ENCODE measurements at places on chromosomes 6 and 20.

- DNase-seq = peak; percentile 2
Measured at GRCh38 chr6:140988780-140989179, 1143.9 kb upstream of the GJE1 start.

GRCh38 chr6:34223381-34223955 lies 13.2 kb upstream of the HMGA1 start:
- DNase-seq = peak; percentile 28

GRCh38 chr6:43457643-43458042 lies 2.3 kb upstream of the DLK2 start:
- DNase-seq = no peak

GRCh38 chr6:166104107-166104506 lies 63.5 kb downstream of the TBXT start:
- DNase-seq = no peak

GRCh38 chr6:149891259-149891658 lies 6.7 kb downstream of the RAET1E start:
- no peak for DNase-seq

- DNase-seq = no peak
Measured at GRCh38 chr20:57481281-57481711, 43.6 kb downstream of the CTCFL start.

GRCh38 chr6:14865531-14866100 lies 380.3 kb upstream of the JARID2 start:
- no peak for DNase-seq

- DNase-seq = no peak
Measured at GRCh38 chr20:58043236-58044140, 185.0 kb downstream of the ANKRD60 start.

DNA sequence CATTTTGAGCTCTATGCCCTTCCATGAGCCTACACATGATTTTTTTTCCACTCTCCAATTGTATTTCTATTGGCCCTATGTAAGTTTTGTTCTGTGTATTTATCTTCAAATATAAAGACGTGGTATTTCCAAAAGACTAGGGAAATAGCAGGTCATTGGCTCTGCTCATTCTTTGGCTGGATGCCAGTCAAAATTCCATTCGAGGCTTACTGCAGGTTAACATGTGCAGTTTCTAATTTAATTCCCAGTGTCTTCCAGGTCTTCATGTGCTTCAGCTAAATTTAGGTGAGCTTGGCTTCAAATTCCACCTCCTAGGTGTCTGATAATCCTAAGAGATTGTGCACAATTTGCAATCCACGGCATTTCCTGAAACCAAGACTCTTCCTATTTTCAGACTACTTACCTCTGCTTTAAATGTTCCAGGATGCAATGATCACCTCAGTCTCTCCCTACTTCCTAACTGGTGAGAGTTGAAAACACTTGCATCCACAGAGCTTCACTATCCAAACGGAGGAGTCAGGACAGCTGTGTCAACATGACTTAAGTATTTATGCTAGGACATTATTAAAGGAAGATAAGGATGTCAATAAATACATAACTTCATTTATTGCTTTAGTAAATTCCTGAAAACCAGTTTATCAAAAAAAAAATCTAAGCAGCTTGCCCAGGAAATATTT lies 236.1 kb downstream of the COL12A1 start:
- no peak for DNase-seq

DNA sequence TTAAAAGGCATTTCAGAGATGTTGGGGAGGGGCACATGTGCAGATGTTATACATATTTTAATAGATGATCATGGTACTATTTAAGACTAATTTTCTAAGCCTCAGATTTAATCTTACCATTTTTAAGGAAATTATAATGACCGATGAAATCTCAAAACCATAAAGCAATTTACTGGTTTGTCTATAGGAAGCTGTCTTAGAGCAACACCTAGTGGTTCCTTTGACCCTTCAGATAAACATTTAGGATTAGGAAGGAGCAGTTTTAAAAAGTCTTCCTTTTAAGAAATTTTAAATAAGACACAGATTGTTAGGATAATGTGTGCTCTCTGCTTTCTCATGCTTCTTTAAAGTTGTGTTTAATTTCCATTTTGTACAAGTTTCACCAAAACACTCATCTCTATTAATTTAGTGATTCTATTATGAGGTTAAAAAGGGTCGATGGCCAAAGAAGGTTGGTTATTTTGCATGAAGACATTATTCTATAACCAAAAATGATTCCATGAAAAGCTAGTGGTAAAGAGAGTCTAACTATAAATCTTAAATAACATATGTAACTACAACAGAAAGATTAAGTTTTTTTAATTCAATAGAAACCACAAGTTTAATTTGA lies 376.4 kb downstream of the HACE1 start:
- no peak for DNase-seq

- DNase-seq = peak; percentile 31
Measured at GRCh38 chr6:157312757-157313156, 10.6 kb downstream of the TMEM242 start.

DNA sequence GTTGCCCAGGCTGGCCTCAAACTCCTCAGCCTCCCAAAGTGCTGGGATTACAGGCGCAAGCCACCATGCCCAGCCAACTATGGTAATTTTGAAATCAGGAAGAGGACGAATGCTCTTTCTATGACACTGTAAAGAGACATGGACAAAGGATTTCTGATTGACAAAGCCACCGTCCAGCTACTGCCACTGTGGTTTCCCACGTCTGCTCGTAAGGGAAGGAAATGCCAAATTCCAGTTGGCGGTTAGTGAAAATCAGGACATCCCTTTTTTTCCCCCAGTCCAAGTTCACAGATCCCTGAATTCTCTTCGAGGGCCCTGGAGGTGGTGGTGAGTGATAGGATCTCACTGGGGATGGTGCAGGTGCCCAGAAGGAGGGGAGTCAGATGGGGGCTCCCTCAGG lies 31.2 kb downstream of the SNAI1 start:
- DNase-seq = peak; percentile 54

DNA sequence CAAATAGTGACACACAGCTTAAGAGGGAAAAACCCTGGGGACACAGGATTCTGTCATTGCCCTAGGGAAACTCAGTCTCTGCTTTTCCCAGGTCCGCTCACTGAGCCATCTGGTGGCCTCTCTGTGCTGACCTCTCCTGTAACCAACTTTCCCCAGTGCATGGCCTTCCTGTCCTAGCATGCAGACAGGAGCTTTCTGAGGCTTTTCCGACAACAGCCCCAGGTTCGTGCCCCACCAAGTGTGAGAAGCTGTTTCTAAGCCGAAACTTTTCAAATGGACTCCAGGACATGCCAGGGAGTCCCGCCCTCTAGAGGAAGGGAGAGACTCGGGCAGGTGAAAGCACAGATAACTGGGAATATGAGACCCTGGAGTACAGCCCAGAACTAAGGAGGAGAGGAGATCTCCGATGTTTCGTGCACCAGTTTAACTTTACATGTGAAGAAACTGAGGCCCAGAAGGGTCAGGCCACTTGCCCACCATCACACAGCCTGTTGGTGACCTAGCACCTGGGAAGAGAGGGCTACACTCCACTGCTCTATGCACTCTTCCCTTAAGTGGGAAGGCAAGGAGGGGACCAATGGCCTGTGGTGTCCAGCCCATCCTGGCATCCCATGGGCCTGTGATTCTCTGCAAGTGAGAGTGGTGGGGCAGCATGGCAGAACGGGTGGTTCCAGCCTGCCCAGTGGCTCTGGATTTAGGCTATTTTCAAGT lies 46.2 kb downstream of the RPP40 start:
- peak; percentile 29 for DNase-seq

DNA sequence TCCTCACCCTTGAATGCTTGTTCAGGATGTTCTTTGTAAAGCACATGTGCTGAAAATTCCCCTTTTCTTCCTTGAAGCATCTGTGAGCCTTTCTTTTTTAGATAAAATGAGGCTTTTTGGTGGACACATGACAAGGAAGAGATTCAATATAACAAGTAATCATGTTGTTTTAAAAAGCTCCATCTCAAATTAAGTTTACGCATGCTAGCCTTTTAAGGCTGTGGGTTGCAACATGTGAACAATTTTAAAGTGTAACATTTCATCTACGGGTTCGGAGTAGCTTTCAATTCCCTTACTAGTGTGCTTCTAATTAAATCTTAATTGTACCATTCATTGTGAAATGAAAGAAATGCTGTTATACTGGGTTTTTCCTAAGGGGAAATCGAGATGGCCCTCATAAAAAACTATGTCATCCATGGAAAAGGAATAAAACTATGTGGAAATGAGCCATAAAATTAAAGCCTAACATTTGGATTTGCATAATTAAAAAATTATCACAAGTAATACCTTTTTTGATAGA lies 19.3 kb upstream of the OSTM1 start:
- no peak for DNase-seq

DNA sequence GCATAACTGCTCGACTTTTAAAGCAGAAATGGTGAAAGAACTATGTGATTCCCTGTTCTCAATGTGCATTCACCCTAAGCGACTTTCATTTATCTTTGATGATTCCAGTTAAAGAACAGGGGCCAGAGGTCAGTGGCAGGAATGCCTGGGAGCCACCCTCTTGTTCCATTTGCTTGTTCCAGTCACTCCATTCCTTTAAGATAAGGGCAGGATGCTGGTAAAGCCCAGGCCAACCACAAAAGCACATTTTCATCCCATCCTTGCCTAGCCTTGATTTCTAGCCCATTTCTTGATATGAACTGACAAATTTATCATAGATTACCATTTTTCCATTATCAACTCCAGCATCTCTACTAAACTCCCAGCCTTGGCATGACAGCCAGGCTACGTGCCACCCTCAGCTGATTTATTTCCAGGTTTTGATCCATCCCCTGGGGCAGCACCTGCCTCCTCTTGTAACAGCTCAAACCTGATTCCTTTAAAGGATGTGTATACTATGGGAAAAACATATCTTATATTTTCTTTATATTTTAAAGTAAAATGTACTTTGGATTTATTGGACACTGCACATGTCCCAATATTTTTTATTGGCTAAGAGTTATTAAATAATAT lies 19.2 kb downstream of the HMGN3 start:
- DNase-seq = no peak

GRCh38 chr6:47477497-47478232 lies at the start of gene CD2AP:
Gene CD2AP (plus strand): TSS chr6:47477789. CDS start chr6:47478245, 456 bp downstream.
- peak; percentile 90 for DNase-seq

DNA sequence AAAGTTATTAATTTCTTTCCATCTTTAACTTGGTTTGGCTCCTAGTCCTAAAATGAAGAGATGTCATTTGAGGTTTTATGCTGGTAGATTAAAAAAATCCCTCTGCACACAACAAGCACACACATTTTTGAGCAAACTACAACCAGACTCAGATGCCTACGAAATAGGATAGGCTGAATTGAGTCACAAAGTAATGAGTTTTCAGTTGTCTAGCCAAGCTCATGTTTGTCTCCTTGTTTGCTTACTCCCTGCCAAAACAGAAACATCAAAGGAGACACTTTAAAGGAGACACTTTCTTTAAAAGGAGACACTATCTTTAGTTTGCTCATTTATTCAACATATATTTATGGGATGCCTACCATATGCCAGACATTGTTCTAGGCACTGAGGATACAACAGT lies 56.2 kb downstream of the TPBG start:
- no peak for DNase-seq

GRCh38 chr6:26328265-26328844 lies 36.6 kb upstream of the BTN3A2 start:
- no peak for DNase-seq

DNA sequence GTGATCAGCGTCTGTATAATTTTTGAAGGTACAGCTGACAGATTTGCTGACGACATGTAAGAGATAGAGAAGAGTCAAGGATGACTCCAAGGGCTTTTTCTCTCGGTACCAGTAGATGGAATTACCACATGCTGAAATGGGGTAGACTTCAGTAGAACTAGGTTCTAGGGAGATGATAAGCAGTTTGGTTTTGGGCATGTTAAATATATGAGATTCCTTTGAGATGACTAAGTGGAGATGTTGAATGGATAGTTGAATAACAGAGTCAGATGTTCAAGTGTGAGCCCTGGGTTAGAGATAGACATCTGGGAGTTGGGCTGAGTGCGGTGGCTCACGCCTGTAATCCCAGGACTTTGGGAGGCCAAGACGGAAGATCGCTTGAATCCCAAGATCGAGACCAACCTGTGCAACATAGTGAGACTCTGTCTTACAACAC lies 50.0 kb downstream of the PHF20 start:
- no peak for DNase-seq

DNA sequence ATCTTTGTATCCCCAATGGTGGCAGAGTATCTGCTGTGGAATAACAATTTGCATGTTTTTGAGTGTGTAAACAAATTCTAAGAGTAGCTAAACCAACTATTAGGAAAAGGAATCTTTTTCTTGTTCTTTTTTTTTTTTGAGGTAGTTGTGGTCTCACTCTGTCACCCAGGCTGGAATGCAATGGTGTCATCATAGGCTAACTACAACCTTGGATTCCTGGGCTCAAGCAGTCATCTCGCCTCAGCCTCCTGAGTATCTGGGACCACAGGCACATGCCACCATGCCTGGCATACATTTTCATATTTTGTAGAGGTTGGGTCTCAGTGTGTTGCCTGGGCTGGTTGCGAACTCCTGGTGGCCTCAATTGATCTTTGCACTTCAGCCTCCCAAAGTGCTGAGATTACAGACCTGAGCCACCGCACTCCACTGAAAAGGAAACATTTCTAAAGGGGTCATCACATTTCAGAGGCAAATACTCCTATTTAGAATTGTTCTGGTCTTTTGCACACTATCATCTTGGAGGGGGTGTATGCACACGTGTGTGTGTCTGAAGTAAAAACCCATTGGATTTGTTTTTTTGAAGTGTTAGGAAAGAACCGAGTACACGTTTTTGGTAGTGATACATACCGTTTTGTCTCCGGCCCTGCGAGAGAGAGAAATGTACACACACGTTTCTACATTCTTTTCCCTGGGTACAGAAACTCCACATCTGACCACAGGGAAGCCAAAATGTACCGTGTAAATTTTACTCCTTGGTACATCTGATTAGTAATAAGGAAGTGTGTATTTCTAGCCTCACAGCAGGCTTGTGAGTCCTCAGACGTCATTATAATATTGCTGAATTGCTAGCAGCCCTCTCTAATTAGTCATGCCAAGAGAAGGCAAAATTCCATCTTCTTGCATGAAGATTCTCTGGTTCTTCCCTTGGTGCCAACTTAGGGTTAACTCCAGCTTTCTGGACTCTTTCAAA lies 183.6 kb downstream of the JARID2 start:
- no peak for DNase-seq

DNA sequence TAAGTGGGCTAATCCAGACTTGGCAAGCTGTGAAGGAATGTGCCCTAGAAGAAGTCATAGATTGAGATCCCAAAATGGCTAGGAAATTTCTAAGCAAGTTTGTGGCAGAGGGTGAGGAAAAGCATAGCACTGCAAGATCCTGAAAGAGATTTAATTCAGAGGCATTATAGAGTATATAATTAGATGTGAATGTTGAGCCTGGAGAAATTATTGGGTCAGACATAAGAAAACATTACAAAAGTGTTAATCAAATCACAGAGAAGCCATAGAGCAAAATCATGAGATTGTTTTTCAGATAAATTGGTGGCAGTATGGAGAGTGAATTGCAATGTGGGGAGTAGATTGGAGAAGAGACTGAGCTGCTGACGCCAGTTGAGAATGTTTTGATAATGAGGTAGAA lies 90.0 kb downstream of the CD2AP start:
- no peak for DNase-seq

All from lung microvascular endothelial cell (primary cell).